Pericardium fibroblast (primary cell): ENCODE measurements at places on chromosomes 12 and 14. TPM values are rescaled to one million over a fixed set of nuclear protein-coding genes. Genes with fewer than 3 reads are reported as not detected.

Gene FLRT2
- total RNA-seq = 31.5 and 80.2 TPM in 2 replicates

Gene KRT77
- total RNA-seq = not detected in 2 replicates

Gene PIWIL1
- not detected in 2 replicates for total RNA-seq

Gene EID3
- 3.6 TPM in 2 replicates for total RNA-seq

Gene DCAF4
- total RNA-seq = 11.1 and 18.6 TPM in 2 replicates

Gene TAS2R31
- total RNA-seq = 0.35 TPM in 1 of 2 replicates, not detected in the other

Gene STXBP6
- 11.2 and 15.5 TPM in 2 replicates for total RNA-seq

Gene SLC25A47
- not detected in 2 replicates for total RNA-seq

Gene ANKRD33
- total RNA-seq = not detected in 2 replicates

Gene TBX5
- total RNA-seq = 2.1 and 4.0 TPM in 2 replicates

Gene ARL6IP4
- 201 and 263 TPM in 2 replicates for total RNA-seq

Gene LRTM2
- not detected in 2 replicates for total RNA-seq

Gene LRRIQ1
- 0.85 TPM in 1 of 2 replicates, not detected in the other for total RNA-seq

Gene CLMN
- total RNA-seq = 0.35 and 2.6 TPM in 2 replicates

Gene SPRING1
- 20.0 and 20.5 TPM in 2 replicates for total RNA-seq

Gene FGF23
- total RNA-seq = not detected in 2 replicates

Gene DNAAF2
- total RNA-seq = 7.4 and 10.7 TPM in 2 replicates

Gene SPX
- 0.93 and 10.4 TPM in 2 replicates for total RNA-seq
